ENCODE measurements at places on chromosomes 6 and 20.

DNA sequence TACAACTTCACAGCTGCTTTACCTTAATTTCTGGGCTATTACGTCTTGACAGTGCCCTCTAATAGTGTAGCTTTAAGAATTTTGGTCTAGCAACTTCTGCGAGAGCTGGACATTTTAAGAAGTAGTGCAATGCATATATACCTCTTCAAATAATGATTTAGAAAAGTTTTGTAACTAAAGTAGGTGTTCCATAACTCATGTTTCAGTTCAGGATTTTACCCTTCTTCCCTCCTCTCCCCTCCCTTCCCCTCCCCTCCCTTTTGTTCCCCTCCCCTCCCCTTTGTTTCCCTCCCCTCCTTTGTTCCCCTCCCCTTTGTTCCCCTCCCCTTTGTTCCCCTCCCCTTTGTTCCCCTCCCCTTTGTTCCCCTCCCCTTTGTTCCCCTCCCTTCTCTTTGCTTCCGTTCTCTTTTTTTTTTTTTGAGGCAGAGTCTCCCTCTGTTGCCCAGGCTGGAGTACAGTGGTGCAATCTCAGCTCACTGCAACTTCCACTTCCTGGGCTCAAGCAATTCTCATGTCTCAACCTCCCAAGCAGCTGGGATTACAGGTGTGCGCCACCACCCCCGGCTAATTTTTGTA lies 28.8 kb upstream of the TRAM2 start:
- no peak for DNase-seq

DNA sequence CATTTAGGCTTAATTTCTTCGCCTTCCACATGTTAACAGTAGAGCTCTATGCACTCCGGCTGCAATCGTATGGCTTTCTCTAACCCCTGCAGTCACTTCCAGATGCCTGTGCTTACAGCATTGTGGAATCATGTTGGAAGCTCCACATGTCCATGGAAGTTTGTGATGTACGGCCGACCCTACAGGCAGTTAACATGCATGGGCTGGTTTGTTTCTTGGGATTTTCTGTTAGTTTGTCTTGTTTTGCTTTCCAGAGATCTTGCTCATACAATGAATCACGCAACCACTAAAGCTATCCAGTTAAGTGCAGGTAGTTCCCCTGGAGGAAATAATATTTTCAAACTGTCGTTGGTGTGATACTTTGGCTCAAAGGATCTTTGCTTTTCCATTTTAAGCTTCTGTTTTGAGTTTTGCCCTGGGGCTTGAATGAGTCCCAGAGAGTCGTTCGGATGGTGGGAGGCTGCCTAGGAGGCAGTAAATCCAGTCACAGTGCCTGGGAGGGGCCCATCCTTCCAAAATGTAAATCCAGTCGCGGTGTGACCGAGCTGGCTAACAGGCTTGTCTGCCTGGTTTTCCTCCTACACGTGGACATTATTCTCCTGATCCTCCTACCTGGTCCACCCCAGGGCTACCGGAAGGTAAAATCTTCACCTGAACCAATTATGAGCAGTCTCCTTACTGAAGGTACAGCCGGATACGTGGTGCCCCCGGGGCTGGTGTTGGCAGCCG lies 225.9 kb downstream of the SMOC2 start:
- no peak for DNase-seq

DNA sequence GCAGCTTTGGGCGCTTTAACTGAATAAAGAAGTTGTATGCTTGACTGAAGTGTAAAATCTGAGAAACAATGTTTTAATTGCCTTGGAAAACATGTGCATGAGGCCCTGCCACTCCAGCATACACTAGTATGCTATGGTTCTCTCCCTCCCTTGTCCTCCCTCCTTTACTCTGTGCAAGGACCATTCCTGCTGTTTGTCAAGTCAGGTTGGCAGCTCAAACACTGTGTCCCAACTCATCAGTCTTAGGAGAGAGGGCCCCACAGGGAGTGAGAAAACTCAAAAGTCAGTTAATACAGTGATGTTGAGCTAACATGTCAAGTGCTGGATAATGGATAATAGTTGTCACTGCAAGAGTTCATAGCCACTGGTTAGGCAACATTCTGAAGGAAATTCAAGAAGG lies 543.6 kb downstream of the GRIK2 start:
- no peak for DNase-seq

- no peak for DNase-seq
Measured at GRCh38 chr6:109610590-109610989, 80.4 kb downstream of the AK9 start.

GRCh38 chr20:50717974-50718761 lies 13.2 kb upstream of the PARD6B start:
- no peak for DNase-seq

DNA sequence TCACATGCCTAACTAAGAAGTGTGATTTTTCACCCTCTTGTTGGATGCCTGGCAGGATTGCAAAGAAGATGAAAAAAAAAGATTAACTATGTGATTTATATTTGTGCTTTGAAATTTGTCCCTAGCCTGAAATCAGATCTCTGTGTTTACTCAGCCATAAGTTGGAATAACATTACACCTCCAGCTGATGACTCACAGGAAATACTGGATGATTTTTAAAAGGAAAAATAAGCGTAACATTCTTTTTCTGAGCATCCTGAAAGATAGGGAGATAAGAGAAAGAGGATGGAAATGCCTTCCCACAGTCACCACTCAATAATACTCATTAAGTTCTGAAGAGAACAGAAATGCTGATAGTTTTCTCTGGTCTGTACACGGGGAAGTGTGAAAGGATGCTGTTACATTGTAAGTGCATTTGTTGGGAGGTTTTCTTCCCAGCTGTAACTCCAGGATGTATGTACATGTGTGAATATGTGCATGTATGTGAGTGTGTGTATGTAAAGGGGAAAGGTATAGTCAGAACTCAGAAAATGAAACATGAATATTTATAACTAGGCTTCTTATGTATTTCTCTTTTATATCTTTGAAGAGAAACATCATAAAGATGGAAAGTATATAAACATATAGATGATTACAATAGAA lies 37.4 kb upstream of the RIPPLY2 start:
- no peak for DNase-seq

- DNase-seq = no peak
Measured at GRCh38 chr20:60587986-60588385, 629.8 kb downstream of the CDH26 start.

- DNase-seq = no peak
Measured at GRCh38 chr6:127118298-127119101, at the start of gene RSPO3. RSPO3 (plus strand) TSS chr6:127118671; CDS start chr6:127119193, 522 bp downstream.

- DNase-seq = no peak
Measured at GRCh38 chr20:19973961-19974629, 43.1 kb upstream of the NAA20 start.

GRCh38 chr6:80364149-80364548 lies 257.7 kb downstream of the BCKDHB start:
- DNase-seq = no peak

GRCh38 chr6:17630511-17631073 lies 30.5 kb downstream of the FAM8A1 start:
- no peak for DNase-seq

DNA sequence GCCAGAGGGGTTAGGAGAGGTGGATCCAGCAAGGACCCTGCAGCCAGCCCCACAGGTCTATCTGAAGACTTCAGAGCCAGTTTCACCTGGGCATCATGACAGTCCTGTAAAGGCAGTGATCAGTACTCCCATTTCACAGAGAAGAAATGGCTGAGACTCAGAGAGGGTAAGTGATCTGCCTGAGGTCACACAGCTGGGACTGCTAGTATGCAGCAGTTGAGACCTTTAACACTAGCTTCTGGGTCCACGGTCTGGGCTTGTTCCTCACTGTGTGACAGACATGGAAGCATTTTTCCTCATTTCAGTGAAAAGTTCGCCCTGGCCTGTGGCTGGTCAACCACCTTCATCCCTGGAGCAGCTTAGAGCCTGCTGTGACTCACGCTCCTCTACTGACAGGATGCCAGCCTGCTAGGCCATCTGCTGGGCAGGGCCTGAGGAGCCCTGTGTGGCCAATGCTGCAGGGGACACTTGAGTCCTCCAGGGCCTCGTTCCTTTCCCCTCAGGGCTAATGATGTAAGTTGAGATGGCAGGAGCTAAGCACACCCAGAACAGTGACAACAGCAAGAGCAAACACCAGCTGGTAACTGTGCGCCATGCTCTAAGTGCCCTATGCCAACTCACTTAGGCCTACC lies 192.0 kb downstream of the LRFN2 start:
- DNase-seq = no peak

- no peak for DNase-seq
Measured at GRCh38 chr20:40477805-40478204, 211.2 kb downstream of the MAFB start.

DNA sequence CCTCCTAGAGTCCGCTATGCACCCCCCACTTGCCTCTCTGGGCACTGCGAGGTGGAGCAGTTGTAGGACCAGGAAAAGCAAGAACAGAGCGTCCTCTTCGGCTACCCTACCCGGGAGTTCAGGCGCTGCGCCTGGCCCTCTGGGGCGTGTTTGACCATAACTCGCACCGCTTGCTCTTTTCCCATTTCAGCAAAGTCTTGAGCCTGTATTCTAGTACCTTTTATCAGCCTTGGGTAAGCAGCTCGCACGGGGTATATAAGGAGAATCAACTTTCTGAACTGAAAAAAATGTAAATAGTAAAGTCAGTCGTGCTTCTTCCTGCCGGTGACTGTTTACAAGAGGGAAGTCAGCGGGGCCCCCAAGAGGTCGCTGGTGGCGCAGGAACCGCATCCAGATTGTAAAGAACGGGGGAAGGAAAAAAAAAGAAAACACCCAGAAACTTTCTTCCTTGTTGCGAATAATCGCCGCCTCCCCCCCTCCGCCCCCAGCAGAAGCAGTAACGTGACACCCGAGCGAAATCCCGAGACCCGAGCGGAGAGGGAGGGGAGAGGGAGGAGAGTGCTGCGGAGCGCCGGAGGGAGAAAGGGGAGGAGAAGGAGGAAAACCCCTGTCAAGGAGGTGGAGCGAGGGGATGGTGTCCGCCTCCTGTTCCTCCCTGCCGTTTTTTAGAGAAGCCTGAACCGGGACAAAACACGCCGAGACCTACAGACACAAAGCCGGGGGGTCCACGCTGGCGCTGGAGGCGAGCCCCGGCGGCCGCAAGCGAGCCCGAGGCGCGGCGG lies at the start of gene UST:
TSS of gene UST (plus strand) at position 668 of the 782 bp plus-strand sequence. CDS start 401 bp downstream, outside the sequence.
- no peak for DNase-seq

DNA sequence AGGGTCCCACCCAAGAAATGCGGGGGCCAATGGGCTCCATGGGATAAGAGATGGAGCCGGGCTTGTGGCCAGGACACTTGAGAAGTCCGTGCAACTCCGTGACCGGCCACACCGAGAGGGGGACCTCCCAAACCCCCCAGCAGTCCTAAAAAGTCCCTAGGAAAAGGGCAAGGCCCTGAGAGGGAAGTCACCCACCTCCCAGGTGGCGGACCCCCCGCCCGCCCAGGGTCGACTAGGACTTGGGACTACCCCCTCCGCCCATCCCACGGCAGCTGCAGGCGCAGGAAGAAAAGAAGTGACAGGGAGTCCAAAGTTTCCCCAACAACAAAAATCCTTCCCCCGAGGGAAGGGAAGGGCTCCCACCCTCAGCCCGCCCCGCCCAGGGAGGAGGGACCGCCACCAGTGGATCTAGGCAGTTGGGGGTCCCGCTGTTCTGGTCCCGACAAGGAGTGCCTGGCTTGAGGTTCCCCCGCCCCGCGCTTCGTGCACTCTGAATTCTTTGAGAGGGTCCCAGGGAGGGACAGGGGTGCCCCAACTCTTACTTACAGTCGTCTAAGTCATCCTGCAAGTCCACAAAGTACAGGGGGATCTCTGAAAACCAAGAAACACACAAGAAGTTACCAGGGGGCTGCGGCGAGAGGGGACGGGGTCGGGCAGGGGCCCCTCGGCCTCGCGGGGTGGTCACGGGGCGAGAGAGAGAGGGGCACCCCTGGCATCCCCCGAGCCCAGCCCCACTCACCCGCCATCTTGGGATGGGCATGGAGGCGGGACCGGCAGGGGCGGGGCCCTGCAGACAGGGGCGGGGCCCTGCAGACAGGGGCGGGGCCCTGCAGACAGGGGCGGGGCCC lies 611 bp upstream of the RAB22A start:
- no peak for DNase-seq

GRCh38 chr20:43046966-43047365 lies 142.7 kb downstream of the PTPRT start:
- DNase-seq = no peak

DNA sequence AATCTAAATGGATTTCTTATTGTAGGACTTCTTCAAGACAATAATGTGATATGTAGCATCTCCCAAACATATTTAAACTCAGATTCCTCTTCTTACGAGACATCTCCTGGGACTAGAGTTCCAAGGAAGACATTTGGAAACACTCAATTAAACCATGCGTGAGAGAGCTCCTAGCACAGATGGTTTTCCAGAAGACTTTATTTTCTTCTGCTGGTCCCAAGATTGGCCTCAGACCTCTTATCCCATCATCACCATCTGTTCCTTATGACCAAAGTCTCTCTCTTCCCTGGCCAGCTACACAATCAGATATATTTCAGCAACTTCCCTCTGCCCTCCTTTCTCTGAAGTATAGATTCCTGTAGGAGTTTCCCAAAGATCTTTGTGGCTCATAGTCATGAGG lies 93.2 kb upstream of the JARID2 start:
- no peak for DNase-seq

DNA sequence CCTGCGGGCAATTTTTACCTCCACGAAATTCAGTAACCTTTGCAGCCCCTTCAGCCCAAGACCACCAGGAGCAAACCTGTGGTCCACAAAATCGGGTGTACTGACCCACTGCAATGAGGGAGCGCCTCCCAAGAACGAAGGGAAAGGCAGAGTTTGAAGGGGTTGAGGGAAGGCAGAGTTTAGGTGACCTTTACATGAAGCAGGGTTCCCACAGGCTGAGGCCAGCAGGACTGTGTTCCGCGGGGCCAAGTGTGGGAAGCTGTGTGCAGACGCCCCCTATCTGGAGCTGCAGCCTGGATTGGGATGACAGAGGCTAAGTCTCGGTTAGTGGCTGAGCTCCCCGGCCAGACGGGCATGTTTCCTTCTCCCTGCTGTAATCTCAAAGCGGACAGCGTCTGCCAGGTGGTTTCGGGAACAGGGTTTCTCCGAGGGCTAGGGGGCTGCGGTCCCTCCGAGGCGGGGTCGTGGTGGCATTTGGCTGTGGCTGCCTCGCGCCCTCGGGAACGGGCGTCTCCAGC lies 826 bp upstream of the PYGB start:
- DNase-seq = no peak

GRCh38 chr20:51562332-51563173 lies 20.0 kb upstream of the NFATC2 start:
- no peak for DNase-seq

GRCh38 chr6:128595544-128595943 lies 75.1 kb upstream of the PTPRK start:
- DNase-seq = no peak

GRCh38 chr20:5592823-5593739 lies 157.1 kb upstream of the SHLD1 start:
- no peak for DNase-seq

Measured in stimulated activated CD4-positive, alpha-beta T cell treated with anti-CD3 and anti-CD28 coated beads, TNF-alpha, amount 100 ng/mL, for 48 hours (primary cell).